BJ (cell line): ENCODE measurements at places on chromosomes 16 and 17.

DNA sequence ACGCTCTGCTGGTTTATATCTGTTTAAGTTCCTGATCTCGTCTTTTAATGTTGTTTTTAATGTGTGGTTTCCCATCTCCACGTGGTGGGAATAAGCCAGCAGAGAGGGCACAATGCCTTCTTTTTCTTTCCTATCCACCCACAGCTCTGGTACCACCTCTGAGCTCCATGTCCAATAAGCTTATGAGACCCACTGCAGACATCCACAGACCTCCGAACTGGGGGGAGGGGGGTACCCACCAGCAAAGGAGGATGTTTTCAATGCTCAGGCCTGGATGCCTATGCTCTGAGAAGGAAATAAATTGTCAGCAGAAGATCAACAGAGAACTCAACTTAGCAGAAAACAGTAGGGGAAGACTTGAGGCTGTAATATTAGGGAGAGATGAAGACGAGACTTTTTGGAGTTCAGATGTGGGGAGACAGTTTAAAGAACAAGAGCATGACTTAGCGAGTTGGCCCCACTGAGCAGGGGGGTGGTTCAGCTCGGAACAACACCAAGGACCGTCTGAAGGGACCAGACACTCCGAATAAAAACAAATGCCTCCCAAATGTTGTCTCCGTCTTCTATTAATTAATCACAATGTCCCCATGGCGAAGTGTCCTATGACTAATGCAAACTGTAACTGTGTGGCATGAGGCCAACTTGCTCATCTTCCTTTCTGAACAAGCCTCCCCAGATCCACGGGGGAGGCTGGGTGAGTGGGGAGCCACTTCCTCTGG is 62.7 kb downstream of the GAS7 start:
- peak; percentile 38 for DNase-seq

GRCh38 chr16:11605564-11605886 is 18.8 kb upstream of the LITAF start:
- no peak for DNase-seq

DNA sequence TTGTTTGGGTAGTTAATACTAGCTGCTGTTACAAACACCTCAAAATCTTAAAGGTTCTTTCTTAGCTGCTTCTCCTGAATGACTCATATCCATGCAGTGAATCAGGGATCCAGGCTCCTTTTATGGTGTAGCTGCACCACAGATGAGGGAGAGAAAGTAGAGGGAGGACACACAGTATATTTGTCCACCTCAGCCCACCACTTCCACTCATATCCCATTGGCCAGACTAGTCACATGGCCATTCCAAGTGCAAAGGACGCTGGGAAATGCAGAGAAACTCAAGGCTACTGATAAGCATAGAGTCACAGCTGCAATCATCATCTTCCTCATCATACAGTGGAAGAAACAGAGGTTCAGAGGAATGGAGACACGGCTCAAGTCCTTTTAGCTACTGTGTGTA is 63.8 kb downstream of the GSG1L start:
- no peak for DNase-seq

GRCh38 chr17:80260069-80260535 is 550 bp upstream of the RNF213 start:
- no peak for DNase-seq
